ENCODE measurements at places on chromosomes 16 and 17.
A peak's percentile ranks its signal among the peaks of the same experiment; 100 is the strongest.

GRCh38 chr17:78723001-78723796 lies 58.9 kb downstream of the CYTH1 start:
- no peak for DNase-seq

DNA sequence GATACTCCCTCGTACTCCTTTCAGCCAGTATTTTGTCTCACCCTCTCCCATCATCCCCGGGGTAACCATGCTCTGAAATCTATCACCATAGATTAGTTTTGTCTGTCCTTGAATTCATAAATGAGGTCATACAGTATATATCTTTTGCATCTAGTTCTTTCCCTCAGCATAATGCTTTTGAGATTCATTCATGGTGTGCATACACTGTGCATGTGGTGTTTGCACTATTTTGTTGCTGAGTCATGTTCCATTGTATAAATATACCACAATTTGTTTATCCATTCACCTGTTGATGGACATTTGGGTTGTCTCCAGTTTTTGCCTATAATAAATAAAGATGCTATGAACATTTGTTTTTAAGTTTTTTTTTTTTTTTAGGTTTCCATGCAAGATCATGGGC lies 34.2 kb upstream of the NLRP1 start:
- DNase-seq: no peak

- DNase-seq: no peak
Measured at GRCh38 chr17:77349976-77350830, 209.4 kb downstream of the SEC14L1 start.

GRCh38 chr17:1590029-1590746 lies 27.6 kb upstream of the PITPNA start:
- DNase-seq: peak; percentile 59

DNA sequence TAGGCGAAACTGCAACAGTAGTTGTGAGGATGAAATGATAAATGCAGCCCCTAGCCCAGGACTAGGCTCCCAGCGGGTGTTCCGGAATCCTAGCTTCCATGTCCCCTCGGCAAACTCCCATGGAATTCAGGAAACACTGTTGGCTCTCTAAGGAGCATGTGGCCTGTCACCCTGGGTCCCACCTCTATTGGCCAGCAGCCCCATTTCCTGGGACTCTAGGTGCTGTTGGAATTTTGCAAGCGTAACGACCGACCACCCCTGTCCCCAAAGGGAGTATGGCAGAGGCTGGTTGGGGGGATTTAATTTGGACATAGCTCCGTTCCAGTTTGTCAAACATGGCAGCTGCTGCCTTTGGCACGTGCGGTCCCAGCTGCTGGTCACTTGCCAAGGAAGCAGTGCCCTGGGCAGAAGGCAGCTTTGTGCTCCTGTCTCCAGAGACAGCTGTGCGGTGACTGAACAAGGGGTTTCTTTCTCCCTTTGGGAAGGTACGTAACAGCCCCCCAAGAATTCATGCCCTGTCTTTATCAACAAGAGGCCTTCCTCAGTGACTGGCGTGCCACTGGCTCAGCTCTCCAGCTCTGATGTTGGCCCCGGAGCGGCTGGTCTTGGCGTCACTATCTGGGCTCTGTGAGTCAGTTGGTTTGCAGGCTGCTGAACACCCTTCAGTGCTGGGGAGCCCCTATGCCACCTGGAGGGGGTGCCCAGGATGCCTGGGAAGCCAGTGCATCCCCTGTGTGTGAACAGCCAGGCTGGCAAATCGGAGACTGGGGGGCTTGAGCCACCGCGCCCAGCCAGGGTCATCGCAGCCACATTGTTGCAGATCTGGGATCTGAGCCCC lies 235.2 kb upstream of the TNRC6C start:
- no peak for DNase-seq

- no peak for DNase-seq
Measured at GRCh38 chr16:83771306-83771942, 36.4 kb upstream of the HSBP1 start.
